ENCODE measurements at places on chromosomes 16 and 17.

GRCh38 chr16:86604436-86605193 lies 26.3 kb downstream of the FOXL1 start:
- no peak for DNase-seq

DNA sequence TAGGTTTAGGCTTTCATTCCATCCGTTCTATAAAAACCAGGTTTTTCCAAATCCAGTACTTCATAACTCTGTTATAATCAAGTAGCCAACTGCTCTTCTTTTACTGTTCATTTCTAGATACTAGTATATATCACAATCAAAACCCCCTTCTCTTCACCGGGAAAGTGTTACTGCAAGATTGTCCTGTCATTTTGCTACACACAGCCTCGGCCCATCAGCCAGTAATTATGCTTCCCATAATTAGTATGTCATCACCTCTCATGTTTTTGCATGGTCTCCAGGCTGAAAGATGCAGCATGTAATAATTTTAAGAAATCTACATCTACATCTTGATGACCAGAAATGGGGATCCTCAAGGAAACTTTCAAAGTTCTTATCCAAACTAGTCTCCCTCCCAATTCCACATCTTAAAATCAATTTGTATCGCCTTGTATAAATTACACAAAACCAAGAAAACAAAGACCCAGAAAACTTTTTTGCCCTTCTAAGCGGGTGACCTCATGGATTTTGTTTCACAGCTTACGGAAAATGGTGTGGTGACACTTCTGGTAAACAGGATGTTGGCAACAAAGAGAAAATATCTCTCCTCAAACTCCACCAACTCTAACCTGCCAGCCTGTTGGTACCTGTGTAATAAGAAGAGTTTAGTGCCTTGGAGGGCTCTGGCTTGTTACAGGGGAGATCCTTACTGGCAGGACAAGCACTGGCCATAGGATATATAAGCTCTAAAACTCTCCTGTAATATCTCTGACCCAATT lies 9.3 kb downstream of the TACO1 start:
- DNase-seq: no peak

DNA sequence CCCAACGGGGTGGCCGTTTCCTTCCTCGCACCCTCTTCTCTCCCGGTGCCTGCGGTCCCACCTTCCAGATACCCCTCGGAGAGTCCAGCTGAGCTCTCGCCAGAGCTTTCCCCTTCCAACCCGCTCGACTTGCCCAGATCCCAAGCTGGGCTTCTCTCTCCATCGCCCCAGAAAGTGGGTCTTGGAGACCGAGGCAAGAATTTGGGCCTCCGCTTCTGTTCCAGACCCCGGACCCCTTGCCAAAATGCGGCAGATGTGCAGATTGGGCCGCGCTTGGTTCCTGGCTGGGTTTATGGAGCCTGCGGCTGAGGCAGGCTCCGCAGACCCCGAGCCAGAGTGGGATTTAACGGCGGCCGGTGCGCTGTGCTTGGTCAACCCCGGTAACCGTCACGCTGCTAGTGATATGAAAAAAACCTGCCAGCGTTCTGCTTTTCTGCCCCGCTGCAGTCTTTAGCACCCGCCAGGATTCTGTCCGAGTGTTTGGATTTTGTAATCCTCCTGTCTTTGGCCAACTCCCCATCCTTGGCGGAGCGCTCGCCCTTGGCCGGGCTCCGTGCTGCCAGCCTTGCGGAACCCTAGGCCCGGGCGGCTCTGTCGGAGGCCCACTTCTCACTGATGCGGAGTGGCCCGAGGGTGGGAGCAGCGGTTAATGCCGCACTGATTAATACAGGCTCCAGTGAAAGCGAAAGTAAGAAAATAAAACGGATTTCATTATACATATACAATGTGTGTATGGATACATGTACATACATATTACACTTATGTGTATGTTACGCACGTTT lies 754 bp upstream of the SLFN11 start:
- no peak for DNase-seq

GRCh38 chr17:36920032-36921005 lies 17.0 kb upstream of the LHX1 start:
- DNase-seq: no peak

GRCh38 chr17:6498901-6499540 lies 54.8 kb downstream of the PIMREG start:
- no peak for DNase-seq

DNA sequence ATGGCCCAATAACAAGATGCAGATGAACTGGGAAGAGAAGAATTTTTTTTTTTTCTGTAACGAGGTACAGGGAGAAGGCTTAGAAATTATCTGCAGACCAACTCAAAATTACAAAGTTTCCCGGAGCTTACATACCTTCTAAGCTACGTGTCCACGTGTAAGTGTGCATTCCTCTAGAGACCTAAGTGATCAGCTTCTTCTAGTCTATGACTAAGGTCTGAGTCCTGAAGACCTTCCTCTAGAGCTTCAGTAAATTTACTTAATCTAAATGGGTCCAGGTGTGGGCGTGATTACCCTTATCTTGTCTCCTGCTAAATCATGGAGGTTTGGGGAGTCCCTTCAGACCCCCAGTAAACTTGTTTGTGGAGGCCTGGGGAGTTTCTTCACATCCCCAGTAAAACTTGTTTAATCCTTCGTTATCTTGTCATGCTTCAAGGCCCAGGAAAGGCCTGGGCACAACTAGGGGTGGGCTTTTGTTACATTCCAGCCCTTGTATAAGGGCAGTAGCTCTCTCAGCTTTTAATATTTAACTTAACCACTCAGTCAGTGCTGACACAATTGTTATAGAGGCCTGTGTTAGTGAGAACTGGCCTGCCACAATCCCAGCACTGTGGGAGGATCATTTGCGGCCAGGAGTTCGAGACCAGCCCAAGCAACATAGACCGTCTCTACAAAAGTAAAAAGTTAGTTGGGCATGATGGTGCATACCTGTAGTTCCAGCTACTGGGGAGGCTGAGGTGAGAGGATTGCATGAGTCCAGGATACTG lies 342.3 kb downstream of the SNX29 start:
- no peak for DNase-seq

DNA sequence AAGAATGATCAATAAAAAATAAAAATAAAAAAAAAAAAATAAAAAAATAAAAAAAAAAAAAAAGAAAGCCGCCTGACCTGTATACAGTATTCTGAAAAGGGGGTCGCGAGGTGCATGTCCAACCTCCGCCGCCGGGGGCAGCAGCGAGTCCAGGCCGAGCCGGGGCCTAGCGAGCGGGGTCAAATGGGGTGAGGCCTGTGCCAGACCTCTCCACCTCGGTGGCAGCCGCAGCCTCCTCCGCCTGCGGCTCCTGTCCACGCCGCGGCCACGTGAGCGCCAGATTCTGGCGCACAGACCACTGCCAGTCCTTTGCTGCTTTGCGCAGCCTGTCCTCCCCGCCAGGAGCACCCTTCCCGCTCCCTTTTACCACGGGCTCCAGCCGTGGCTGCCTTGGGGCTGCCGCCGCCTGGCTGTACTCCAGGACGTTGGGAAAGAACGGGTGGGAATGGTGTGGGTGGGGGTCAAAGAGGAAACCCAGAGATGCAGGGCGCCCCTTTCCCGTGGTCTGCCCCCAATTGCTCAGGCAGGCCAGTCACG lies 2.4 kb upstream of the BCKDK start:
- no peak for DNase-seq

- no peak for DNase-seq
These were observed 15.0 kb upstream of the ATP2A3 start for GRCh38 chr17:3979290-3979611.

- no peak for DNase-seq
These were observed 53.6 kb downstream of the RMI2 start for GRCh38 chr16:11398851-11399250.

DNA sequence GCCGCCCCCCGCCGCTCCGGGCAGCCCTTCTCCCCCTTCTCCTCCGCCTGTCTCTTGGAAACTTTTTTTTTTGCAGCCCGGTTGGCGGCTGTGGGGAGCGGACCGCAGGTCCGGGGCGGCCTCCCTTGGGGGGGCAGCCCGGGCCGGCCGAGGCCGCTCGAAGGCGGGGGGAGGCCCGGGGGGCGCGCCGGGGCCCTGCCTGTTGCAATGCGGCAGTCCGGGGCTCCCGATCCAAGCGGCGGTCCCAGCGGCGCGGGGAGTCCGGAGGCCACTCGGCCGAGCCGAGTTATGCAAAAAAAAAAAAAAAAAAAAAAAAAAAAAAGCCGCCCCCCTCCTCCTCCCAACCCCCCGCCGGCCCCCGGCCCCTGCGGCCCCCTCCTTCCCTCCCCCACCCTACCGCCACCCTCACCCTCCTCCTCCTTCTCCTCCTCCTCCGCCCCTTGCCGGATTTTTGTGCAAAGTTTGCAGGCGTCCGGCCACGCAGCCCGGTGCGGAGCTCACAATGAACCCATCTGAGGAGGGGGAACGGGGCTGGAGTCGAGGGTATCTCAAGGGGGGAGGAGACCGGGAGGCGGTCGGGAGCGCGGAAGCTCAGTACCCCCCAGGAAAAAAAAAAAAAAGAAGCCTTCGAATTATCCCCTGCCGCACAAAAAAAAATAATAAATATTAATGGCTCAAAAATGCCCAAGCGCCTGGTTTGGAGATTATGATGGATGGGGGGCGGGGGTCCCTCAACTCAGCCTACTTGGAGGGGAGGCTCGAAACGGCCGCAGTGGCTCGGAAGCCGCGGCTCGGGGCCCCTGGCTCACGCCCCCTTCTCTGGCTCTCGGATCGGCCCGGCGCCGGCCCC lies at the start of gene ZNF423:
ZNF423 (minus strand) TSS at position 291 of the 850 bp plus-strand sequence. CDS start 338 bp downstream, outside the sequence.
- DNase-seq: no peak

GRCh38 chr16:58510097-58510775 lies 5.1 kb upstream of the SETD6 start:
- no peak for DNase-seq

GRCh38 chr17:28657756-28658155 lies 4.0 kb downstream of the SDF2 start:
- DNase-seq: no peak

DNA sequence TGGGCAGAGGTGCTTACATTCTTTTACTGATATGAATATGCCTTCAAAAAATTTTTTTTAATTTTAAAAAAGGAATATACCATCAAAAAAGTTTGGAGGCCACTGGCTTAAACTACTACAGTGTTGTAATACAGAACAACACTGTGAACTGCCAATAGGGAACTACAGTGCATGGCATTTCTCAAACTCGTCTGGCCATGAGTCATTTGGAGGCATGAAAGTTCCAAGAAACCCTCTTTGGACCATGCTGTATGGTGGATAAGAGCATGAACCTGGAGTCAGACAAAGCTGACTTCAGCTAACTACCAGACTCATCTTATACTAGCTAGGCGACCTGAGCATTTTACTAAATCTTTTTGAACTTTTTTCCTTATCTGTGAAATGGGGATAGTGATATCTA lies 9.2 kb upstream of the NF1 start:
- no peak for DNase-seq

DNA sequence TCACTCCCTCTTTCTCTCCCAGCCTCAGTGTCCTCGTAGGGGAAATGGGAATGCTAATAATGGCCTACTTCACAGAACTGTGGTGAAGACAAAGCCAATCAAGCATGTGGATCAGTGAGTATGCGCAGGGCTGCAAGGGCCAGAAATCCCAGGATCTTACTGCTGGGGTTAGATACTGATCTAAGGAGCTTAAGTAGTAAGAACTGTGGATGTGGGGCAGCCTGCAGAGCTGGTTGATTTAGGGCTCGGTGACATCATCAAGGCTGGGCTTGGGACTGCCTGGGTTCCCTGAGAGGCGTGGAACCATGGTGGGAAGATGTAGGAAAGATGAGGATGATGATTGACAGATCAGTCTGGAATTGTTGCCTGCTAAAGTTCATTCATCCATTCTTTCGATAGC lies 25.6 kb downstream of the GOSR2 start:
- no peak for DNase-seq

- no peak for DNase-seq
These were observed 234.5 kb upstream of the MYOCD start for GRCh38 chr17:12431188-12431587.

DNA sequence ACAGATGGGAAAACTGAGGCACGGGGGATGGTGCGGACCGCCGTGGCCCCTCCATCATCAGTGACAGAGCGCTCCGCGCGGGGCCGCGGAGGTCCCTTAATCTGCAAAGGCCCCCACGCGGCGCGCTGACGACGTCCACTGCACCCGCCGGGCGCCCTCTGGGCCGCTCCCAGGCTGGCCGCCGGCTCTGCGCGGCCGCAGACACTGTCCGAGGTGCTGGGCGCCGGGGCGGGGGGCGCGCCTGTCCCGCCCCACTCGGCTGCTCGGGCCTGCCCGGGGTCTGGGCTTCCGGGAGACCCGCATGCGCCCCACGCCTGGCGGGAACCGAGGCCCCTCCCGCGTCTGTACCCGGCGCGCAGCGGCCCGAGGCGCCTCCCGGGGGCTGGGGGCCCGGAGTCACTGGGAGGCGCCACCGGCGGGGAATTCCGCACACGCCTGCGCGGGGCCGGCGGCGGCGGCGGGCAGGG lies 550 bp upstream of the RNF213 start:
- peak; percentile 18 for DNase-seq

DNA sequence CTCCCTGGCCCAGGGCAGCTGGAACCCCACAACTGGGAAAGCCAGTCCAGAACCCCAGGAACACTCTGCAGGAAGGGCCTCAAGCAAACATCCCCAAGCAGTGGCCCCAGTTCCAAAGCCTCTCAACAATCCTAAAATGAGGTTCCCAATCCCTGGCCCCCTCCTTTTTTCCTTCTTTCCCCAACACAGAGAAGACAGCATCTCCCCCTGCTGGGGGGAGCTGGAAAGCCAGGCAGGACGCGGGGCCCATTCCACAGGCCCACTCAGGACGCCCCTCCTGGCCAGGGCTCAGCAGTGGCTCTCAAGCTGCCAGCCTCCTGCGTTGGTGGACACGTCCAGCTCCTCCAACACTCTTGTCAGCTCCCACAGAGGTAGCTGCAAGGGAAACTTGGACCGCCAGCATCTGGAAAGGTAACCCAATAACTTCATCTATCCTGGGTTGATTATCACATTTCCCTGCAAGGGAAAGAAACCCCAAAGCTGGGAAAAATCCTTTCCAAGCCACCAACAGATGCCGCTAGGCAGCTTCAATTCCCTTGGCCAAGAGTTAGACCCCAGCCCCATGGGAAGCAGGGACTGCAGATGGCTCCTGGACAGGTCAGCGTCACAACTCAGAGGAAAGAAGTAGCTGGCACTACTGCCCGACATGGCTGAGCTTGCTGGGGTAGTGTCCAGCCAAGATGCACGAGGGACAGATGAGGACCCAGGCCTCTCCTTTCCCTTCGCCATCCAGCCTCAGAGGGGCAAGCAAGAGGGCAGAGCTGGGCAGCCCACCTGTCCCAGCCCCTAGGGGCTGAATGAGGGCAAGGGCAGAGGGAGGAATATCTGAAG lies 7.6 kb downstream of the HDAC5 start:
- no peak for DNase-seq

GRCh38 chr17:6241381-6241780 lies 171.2 kb downstream of the WSCD1 start:
- DNase-seq: no peak
